ENCODE measurements at places on chromosomes 1 and 21.
A peak's percentile ranks its signal among the peaks of the same experiment; 100 is the strongest.

DNA sequence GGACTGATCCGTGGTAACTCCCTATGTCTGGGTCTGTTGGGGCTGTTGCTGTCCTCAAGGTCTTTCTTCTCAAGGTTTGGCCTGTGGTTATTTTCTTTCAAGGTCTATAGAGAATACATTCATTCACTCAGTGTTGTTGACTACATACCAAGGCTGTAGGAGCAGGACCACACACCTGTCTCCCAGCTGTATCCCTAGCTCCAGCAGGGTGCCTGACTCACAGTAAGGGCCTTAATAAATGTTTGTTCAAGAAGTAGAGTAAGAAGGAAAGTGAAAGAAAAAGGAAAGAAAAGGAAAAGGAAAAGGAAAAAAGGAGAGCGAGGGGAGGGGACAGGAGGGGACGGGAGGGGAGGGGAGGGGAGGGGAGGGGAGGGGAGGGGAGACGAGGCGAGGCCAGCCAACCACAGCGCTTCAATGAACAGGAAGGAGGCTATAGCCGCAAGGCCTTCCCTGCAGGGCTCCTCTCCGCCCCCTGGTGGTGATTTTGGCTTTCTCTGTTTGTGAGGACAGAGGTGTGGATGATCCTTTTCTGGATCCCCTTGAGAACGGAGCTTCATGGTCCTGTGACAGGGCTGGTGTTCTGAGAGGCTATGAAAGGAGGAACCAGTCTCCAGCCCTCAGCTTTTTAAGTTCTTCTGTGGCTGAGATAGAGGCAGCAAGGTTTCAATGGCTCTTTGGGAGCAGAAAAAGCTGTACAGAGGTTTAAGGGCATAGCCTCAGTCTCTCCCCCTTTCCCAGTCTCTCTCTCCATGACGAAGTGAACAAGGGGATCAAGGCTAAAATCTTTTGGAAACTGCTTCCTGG is 30.6 kb upstream of the LCE5A start:
- peak; percentile 68 for DNase-seq

GRCh38 chr1:5643360-5644107 is 348.7 kb downstream of the NPHP4 start:
- DNase-seq, result no peak

- DNase-seq, result no peak
These were observed 2.0 kb upstream of the RABGAP1L start for GRCh38 chr1:174157157-174157806.

GRCh38 chr1:84773933-84774497 is 83.8 kb upstream of the SSX2IP start:
- DNase-seq, result no peak

- DNase-seq, result no peak
These were observed 130.8 kb upstream of the EDN2 start for GRCh38 chr1:41615316-41615715.

DNA sequence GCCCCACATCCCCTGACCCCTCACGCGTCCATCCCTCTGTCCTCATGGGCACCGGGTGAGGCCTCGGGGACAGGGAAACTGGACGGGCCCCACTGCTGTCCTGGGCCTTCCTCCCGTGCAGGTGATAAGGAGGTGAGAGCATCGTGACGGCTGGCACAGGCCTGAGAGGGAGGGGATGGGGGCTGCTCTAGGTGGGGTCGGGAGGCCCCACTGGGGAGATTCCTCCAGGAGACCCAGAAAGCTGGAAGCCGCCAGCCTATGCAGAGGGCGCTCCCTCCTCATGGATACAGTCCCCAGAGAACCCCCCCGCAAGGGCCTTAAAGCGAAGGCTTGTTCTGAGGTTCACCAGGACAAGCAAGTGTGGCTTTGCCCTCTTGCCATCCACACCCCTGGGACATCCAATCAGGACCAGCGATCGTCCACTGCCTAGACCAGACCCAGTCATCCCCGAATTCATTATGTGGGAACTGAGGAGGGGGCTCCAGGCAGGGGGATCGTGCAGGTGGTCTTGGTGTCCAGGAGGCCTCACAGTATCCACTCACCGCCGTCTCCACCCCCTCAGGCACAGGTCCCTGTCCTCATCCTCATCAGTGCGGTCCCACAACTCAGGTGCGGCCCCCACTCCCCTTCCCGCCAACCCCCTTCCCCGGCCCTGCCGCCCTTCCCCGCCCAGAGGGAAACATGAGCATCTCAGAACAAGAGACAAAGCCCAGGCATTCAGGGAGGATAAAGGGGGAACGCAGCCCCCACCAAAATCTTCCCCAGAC is 45.3 kb upstream of the COL18A1 start:
- DNase-seq, result no peak

- no peak for DNase-seq
These were observed 74.2 kb downstream of the SPATA46 start for GRCh38 chr1:162302306-162303003.

GRCh38 chr1:45317166-45317565 is 9.5 kb upstream of the HPDL start:
- no peak for DNase-seq

- DNase-seq, result no peak
These were observed 5.3 kb upstream of the ADAMTS5 start for GRCh38 chr21:26972192-26972591.

- no peak for DNase-seq
These were observed 27.8 kb downstream of the ASAP3 start for GRCh38 chr1:23456226-23456625.

DNA sequence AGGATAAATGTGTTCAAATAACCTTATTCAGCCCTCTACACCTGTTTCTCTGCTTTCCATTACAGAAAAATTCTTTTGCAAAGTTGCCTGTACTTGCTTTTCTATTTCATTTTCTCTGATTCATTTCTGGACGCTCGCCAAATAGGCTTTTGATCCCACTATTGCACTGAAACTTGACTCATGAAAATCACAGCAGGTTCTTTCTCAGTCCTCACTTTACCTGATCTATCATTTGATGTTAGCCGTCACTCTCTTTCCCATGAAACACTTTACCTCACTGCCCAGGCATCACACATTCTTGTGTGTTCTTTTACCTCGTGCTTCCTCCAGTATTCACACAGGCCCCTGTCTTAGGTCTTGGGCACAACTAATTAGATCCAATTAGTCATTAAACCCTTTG is 26.2 kb downstream of the HSPA13 start:
- DNase-seq, result no peak

DNA sequence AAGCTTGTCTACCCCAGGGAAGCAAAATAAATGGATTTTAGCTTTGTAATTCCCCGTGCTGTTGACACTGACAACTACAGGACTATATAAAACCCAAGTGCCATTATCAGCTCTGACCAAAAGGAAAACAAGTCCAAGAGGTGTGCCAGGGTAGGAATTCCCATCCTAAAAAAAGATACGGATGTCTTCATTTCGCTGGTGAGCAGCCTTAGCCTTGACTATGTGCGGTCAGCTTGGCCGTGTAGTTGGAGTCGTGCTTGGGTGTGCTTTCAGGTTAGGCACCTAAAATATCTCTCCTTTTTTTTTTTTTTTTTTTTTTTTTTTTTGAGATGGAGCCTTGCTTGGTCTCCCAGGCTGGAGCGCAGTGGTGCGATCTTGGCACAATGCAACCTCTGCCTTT is 28.9 kb upstream of the ACTN2 start:
- DNase-seq, result no peak

GRCh38 chr1:48920851-48921250 is 144.2 kb upstream of the BEND5 start:
- DNase-seq, result no peak

GRCh38 chr1:34787461-34788420 is 5.1 kb upstream of the GJA4 start:
- DNase-seq, result peak; percentile 7

- DNase-seq, result no peak
These were observed 3.5 kb upstream of the UBXN10 start for GRCh38 chr1:20182415-20182814.

DNA sequence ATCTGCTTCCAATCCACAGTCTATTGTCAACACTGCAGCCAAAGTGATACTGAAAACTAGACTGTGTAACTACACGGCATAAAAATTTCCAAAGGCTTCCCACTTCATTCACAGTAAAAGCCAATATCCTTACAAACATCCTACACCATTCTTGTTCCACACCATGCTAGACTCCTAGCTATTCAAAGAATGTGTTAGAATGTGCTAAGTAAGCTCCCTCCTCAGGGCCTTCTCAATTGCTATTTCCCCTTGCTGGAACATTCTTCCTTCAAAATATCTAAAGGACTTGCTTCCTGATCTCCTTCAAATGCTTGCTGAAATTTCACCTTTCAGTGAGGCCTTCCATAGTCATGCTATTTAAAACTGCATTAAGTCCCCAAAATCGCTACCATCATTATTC is 228.1 kb downstream of the AKT3 start:
- no peak for DNase-seq

DNA sequence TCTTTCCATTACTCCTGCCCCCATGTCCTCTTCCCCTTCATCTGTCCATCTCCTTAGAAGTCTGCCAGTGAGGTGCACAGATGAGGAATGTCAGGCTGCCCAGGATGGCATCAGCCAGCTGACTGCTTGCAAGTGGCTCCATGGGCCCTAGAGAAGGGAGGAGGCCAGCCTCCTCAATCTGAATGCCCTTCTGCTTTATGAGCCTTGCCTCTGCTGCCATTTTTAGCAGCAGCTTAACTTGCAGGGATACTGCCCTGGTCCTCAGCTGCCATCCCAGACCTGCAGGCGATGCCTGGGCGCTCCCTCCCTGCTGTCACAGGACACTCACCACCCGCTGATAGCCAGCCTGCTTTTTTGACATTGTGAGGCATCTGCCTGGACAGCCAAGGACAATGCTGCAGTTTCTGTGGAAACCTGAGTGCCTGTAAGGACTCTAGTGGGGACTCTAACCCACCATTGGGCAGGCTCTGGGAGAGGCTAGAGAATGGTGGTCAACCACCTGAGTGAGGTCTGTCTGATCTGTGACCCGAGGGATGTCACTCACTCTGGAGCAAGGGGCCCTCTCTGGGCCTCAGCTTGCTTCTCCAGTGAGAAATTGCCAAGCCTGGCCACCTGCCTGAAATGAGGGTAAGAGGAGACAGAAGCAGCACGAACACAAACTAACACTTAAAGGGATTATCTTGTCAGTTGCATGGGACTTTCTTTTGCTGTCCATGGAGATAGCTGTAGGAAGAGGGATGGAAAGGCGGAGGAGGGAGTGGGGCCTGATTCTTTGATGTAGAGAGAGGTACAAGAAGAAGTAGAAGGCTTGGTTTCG is 185.0 kb downstream of the MIS18A start:
- DNase-seq, result no peak

- DNase-seq, result no peak
These were observed 124.9 kb upstream of the KIAA1614 start for GRCh38 chr1:180787628-180788307.

DNA sequence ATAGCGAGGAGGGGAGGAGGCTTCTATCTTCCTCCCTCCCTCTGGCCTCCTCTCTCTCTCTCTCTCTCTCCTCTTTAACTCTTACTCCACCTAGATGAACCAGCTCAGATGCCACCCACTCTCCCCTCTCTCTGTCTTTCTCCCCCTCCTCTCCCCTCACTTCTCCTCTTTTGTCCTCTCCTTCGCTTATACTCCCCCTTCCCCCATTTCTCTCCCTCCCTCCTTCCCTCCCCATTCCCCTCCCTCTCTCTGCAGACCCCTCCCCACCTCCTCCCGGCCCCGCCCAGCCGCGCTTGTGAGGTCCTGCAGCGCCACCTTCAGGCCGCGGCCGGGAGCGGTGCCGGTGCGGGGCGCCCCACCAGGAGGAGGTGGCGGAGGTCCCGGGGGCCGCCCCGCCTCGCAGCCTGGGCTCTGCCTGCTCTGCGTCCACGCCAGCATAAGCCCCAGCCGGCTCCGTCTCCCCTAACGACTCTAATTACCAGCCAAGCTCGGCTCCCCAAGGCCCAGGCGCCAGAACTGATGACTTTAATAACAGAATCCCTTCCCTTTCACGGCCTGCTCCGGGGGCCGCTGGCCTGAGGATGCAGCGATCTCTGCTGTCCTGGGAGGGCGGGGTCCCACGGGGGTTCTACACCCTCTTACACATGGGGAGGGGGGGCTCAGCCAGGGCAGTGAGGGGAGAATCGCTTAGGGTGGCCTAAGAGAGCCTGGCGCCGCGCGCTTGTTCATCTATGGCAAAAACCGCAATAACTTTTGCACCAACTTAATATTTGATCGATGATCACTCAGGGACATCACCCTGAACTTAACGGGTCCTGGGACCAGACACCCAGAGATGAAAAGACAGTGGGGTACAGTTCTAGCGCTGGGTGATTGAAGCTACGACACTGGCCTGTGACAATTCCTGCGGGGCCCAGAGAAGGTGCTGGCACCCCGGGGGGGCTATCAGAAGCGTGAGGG is 637.3 kb downstream of the MATN1 start:
- DNase-seq, result peak; percentile 10

- no peak for DNase-seq
These were observed 51.0 kb downstream of the ZBTB18 start for GRCh38 chr1:244102046-244102445.

DNA sequence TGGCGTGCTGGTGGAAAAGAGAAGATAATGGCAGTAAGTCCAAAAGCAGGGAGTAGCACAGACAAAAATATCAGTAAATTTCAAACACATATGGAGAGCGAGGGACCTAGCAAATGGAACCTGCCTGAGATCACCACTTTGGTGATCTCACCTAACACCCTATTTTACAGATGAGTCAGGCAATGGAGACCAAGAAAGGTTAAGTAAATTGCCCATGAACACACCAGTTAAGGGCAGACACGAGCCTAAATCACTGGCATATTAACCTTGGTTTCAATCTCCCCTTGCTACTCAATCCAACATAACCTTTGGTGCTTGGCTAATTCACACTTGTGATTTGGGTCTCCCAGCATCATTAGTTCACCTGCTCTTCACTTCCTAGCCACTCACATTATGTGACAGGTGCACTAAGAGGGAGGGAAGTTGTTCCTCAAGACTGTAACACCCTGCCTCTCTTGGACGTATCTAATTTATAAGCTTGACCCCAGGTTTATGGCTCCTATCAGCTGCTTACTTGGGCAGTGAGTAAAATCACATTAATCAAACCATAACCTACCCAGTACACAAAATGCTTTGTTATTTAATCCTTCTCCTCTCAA is 11.5 kb downstream of the ZNF697 start:
- no peak for DNase-seq

DNA sequence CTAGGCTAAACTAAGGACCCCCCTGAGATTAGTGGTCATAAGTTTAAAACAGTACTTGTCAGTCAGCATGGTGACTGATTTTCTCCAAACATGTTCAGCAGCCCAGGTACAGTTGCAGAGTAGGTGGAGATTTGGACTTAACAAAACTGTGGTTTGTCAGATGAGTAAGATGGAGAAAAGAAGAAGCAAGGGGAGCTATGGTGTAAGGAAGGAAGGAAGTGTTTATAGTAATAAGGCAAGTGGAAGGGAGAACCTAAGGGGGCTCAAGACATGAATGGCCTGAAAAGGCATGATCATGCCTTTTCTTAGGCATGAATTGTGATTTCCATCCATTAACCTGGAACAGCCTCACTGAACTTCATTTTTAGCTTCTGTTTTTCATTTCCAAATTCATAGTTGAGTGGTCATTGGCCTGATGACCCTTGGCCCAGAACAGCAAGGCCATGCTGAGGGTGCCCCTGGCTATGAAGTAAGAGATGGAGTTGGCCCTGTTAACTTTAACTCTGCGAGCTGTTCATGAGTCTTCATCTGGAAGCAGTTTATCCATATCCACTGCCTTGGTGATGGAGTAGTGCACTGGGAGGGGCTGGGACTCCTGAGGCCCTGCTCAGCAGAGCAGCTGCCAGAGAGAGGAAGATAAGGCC is 60.7 kb downstream of the LRRC8D start:
- no peak for DNase-seq
